Activated CD4-positive, alpha-beta T cell treated with anti-CD3 and anti-CD28 coated beads, Interleukin-10, Interleukin-2, amounts not matched to agents 100 ng/mL and 50 ng/mL, durations not matched to agents 16 hours and 8 hours (primary cell): ENCODE measurements at places on chromosomes 12 and 14.
A peak's percentile ranks its signal among the peaks of the same experiment; 100 is the strongest.

GRCh38 chr12:59115526-59115925 lies 195.2 kb upstream of the LRIG3 start:
- DNase-seq: no peak

DNA sequence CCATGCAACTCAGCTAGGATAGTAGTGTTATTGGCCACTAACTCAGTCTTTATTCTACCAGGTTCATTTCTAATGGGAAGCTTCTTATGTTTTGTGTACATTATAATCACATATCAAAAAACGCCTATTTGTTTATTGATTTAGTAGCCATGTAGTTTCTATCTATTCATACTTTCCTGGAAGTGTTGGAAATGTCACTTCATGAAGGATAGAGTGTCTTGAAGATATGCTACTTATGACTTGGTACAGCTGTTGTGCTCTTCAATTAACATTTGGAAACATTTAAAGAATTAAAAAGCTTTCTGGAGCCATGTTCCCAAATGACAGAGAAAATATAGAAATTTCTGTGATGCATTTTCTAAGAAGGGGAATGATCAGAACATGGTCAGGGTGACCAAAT lies 307.5 kb downstream of the ETNK1 start:
- DNase-seq: no peak

DNA sequence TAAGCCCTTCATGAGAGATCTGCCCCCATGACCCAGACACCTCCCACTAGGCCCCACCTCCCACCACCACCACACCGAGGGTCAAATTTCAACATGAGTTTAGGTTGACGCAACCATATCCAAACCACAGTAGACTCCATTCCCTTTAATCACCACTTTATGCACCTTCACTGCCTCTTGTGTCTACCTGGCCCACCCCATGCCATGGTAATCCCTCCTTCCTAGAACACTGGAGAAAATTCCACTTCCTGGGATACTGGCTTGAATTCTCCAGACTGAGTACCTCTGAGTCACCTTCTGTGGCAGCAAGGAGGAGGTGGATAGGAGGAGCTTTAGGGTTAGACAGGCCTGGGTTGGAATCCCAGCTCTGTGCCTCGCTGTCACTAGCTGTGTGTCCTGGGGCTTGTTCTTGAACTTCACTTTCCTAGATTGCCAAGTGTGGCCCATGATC lies 26.1 kb upstream of the CIPC start:
- no peak for DNase-seq

DNA sequence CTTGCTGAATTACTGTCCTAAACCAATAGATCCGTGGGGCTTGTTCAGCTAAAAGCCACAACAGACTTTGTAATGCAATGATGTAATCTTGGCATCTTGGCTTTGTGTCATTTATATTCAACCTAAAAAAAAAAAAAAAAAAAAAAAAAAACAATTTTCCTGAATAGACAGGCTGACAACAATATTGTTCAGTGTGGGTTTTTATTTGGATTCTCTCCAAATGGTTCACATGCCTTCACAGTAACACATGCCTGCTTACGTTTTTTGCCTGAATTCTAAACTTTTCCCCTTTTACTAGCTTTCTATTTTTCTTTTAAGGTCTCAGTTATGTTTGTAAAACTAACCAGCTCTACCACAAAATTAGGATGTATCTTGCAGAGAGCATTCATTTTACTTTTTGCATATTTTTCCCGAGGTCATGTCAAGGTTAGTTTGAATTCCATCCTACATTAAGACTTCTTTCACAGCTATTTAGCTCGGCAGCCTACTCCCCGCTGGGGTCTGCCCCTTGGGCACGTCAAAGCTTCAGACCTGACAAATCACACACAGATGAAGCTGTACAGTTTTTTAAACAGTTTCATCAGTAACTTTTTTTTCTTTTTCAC lies 213.7 kb upstream of the NPAS3 start:
- DNase-seq: no peak

GRCh38 chr14:50242566-50243310 lies 11.4 kb upstream of the SOS2 start:
- DNase-seq: no peak

DNA sequence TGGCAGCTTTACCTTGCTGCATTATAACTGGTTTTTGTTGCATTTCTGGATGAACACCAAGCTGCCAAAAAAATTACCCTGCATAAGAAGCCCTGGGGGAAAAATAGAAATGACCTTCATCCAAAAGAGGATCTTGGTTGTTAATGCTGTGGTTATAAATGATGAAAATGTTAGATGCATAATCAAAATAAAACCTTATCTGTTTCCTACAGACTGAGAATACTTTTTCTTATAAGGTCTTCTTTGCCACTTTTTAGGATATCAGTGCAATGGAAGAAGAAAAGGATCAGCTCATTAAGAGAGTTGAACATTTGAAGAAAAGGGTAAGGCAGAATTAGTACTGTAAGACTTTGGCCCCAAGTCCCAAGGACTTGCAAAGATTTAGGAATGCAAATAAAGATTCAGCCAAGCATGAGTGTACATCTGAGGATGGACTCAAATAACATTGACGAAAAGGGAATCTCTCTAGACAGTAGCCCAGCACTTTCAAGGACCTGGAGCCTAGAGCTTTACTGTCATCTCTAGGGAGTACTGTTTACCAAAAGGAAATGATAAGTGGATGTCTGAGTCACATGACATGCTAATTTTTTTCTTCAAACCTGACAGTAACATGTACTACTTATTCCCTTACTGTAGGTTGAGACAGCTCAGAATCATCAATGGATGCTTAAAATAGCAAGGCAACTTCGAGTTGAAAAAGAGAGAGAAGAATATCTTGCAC lies 10.7 kb downstream of the IFT81 start:
- DNase-seq: no peak

- no peak for DNase-seq
Observed at GRCh38 chr12:69007855-69008351, 74.9 kb upstream of the CPM start.

- no peak for DNase-seq
Observed at GRCh38 chr14:64875350-64875749, 4.4 kb downstream of the SPTB start.

- DNase-seq: no peak
Observed at GRCh38 chr12:30043151-30043847, 259.6 kb upstream of the TMTC1 start.

DNA sequence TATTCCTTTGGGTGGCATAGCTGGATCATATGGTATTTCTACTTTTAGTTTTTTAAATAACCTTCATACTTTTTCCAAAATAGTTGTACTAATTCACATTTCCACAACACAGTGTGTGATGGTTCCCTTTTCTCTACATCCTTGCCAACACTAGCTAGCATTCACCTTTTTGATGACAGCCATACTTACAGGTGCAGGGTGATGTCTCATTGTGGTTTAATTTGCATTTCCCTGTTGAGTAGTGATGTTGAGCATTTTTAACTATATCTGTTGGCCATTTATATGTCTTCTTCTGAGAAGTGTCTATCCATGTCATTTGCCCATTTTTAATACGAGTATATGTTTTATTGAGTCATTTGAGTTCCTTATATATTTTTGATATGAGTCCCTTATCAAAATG lies 96.1 kb downstream of the TSHR start:
- no peak for DNase-seq

GRCh38 chr14:24789378-24789884 lies 155.4 kb upstream of the GZMB start:
- DNase-seq: no peak

DNA sequence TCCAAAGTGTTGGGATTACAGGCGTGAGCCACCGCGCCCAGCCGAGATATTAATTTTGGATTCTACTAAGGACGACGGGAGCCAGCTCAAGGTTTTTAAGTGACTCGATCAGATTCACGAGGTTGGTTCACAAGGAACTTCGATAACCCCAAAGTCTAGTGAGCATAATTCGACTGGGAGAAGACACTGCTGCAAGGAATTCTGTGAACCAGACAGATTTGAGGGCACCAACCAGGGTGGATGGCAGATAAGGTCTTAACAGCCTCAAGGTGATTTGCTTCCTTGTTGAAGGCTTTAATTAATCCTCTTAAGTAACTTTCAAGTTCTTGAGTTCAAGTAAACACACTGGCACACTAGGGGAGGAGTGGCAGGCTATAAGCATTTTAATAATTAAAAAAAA lies 1.1 kb upstream of the KLHDC2 start:
- DNase-seq: no peak

- DNase-seq: no peak
Observed at GRCh38 chr12:65593239-65593701, 231.0 kb upstream of the HMGA2 start.

- DNase-seq: peak; percentile 1
Observed at GRCh38 chr14:59630288-59630963, 53.8 kb upstream of the CCDC175 start.

DNA sequence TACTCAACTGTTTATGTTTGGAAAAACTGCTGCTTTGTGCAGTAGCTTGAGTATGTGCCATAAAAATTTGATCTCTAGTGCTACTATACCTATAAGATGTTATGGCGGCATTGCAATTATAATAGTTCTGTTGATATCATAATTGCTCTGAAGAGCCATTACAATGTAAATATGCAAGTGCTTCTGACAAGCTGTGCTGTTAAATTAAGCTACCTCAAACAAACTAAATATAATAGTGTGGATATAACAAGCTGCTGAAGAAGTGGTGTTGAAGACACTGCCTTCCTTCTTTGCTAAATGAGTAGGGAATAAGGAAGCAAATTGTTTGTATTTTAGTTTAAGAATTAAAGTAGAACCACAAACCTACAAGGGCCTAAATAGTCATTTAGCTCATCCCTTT lies 301.0 kb upstream of the MIS18BP1 start:
- DNase-seq: no peak

- no peak for DNase-seq
Observed at GRCh38 chr12:40469736-40470135, 222.5 kb upstream of the CNTN1 start.
